Posterior vena cava (tissue), 2 donors: ENCODE measurements at places on chromosomes 5 and 9. TPM values are rescaled to one million over a fixed set of nuclear protein-coding genes. Genes with fewer than 3 reads are reported as not detected.
A peak's percentile ranks its signal among the peaks of the same experiment; 100 is the strongest.

- no peak for DNase-seq
These were observed 18.5 kb upstream of the RCL1 start for GRCh38 chr9:4774209-4774608.

DNA sequence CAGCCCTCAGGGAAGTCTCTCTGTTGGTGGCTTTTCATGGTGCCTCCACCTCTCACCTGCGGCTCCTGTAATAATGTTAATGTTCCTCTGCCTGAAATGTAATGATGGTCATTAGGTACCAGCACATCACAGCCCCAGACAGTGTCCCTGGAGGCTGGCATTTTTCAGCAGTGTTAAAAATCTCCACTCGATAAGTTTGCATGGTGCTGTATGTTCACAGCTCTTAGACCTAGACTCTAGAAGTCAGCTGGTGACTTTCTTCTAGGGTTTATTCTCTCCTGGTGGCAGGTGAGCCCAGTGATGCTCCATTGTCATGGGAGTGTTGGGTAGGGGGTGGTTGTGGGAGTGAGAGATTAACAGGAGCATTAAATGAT lies 53.1 kb downstream of the GPR107 start:
- DNase-seq, result no peak

DNA sequence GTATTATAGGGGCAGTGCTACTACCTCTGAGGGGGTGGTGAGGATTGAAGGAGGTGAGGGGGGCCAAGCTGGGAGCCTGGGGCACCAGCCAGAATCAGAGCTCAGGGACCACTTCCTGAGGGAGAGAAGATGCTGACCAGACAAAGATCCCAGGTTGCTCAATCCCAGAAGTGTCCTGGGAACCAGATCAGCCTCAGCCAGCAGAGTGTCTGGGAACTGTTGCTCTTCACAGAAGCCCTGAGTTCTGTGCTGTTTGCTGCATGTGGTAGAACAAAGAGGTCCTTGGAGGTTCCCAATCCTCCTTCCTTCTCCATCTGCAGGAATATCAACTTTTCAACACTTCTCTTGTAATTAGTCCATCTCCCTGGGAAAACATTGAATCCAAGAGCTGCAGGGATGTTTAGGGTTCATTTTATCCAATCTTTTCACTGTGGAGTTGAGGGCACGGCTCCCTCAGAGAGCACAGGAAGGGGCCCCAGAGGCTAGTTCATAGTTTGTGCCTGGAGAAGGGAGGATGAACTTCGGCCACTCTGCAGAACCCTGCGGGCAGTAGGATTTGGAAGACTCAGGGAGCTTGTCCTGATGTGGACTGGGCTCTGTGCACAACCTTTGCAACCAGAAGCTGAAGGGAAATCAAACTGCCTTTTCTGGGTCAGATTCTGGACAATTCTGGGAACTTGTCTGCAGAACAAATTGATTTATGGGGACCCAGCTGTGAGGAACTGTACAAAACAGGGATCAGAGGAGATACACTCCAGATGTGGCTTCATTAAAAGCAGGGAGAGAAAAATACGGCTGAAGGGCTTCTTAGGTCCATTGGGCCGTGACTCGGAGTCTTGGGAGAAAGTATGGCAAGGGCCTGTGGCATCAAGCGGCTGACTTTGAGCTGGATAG lies 57.1 kb downstream of the GALNT12 start:
- no peak for DNase-seq

DNA sequence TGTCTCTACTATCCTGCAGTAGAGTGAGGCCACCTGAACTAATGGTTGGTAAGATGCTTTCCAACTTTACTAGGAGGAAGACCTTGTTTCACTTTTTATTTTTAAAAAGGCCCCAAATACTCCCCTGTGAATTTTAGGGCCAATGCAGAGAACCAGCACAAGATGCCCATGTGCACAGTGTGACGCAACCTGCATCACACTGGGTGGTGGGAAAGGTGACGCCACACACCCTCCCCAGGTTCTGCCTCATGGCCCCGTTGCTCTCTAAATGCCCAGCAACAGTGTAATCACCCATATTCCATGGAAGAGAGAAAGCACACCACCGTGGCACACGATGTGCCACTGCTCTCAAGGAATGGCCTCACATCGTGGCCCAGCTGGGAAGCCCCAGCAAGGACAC lies 6.4 kb downstream of the SURF4 start:
- DNase-seq, result no peak

- DNase-seq, result no peak
These were observed 104.2 kb downstream of the MEF2C start for GRCh38 chr5:88778736-88779135.

INSL6 gene
- not detected for total RNA-seq

DNA sequence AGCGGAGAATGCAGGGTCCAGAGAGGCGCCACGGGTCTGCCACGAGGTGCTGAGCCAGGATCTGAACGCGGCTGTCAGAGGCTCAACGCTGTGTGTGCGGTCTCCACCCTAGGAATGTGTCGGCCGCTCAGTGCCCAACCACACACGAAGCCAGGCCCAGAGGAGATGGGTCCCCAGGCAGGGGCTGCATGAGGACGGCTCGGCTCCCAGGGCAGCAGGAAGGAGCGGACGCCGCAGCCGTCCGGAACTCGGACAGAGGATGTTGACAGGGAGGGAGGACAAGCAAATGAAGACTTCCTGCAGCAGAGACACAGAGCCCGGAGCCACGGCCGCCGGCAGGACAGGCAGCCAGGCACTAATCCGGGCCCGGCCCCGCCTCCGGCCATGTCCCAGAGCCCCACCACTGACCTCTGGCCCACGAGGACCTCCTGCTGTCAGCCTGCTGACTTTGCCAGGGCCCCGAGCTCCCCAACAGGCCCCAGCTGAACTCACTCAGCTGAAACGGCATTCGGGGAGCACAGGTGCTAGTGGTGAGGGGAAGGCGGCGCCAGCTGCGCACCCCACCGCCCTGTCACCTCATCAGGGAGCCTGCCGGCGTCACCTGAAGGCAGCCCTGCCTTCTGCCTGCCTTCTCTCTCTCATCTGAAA lies 12.7 kb downstream of the VAV2 start:
- DNase-seq, result peak; percentile 80

GRCh38 chr5:40386289-40386688 lies 293.4 kb upstream of the PTGER4 start:
- no peak for DNase-seq

- DNase-seq, result no peak
These were observed 53.5 kb downstream of the ZFR start for GRCh38 chr5:32390819-32391591.

DNA sequence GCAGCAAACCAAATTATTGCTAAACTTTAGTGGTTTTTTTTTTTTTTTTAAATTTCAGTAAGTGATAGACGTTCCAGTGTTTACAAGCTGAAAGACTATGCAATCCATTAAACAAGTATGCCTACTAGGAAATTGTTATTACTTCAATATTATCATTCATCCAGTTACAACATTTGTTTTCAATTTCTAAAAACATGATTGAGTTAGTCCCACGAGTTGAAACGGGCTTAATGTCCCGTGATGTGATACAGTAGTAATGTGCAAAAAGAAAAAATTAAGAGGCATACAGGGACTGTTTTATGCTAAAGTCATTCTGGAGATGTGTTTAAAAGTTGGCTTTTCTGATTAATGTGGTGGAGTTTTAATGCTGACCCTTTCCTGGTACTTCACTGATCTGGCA lies 550.3 kb upstream of the DMAC1 start:
- no peak for DNase-seq

DNA sequence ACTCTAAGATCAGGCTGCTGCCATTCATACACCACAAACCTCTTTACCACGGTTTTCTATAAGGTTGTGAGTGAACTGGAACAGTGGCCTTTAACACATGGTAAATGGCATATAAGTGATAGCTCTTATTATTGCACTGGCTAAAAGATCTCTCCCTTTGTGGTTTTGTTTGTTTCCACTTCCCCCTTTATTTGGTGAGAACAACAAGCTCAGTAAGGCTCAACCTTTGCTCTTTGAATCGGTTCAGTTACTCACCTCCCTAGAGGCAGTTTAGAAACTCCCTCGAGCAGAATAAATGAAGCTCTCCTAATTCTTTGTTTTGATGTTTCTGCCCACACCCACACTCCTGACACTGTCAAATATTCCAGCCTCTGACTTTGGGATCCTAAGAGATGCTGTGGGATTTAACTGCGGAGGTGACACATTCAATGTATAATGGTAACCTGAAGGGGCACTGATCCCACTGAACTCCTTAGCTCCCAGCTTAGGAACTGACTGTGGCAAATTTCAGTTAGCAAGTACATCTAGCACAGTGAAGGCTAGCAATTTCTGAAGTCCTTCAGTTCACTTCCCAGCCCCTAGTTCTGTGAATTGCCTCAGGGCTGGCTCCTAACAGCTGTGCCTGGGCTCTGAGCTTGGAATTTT lies 22.5 kb upstream of the RAD23B start:
- no peak for DNase-seq

DNA sequence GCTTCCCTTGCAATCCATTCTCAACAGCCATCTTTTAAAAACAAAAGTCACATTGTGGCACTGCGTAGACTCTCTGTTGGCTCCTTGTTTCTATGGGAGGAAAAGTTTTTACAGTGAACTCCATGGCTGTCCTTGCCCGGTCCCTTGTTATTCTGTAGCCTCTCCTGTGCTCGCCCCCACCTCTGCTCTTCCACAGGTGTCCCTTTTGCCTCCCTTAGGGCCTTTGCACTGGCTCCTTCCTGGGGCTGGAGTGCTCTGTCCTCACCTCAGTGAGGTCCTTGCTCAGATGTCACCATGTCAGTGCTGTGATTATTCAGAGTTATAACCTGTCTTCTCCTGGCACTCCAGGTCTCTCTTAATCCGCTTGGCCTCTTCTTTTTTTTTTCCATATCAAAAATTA lies 308.8 kb downstream of the DOCK8 start:
- no peak for DNase-seq

DNA sequence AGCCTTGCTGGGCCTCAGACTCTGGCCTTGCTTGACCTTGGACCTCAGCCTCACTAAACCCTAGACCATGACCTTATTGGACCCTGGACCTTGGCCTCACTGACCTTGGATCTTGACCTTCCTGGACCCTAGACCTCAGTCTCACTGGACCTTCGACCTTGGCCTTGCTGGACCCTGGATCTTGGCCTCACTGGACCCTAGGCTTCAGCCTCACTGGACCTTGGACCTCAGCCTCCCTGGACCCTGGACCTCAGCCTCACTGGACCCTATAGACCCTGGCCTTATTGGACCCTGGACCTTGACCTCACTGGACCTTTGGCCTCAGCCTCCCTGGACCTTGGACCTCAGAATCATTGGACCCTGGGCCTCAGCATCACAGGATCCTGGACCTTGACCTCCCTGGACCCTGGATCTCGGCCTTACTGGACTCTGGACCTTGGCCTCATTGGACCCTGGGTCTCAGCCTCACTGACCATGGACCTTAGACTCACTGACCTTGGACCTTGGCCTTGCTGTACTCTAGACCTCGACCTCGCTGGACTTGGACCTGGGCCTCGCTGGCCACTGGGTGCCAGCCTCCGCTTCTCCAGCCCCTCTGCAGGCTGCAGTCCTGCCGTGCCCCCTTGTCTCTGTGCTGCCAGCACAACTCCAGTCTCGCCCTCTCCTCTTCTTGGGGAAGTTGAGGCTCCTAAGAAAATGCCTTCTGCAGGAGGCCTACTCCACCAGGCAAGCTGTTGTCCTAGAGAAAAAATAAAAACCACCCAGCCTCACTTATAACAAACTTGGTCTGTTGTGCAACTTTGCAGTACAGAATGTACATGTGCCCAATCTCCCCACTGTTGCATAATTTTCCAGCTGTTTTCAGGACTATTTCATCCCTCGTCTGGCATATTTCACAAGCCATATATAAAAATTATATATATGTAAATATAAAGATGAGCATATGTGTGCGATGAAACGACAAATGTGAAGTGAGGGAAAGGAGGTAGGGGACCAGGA lies 11.0 kb upstream of the ADAMTS2 start:
- DNase-seq, result no peak

DNA sequence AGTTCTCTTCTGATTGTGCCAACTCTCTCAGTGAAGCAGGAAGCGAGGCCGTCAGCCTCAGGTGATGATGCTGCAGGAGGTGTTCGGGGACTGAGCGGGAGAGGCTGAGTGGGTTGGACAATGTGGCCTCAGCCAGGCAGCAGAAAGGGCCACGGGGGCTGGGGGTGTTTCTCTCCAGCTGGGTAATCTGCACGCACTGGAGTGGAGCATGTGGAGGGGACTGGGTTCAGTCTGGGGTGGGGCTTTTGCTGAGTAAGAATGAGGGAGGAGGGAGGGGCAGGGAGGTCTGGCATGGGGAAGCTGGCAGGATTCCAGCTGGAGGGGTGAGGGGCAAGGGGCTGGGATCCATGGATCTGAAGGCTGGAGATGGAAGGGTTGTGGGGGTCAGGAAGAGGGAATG lies 60.8 kb upstream of the PHYKPL start:
- peak; percentile 71 for DNase-seq

SHISAL2B gene
- total RNA-seq, result not detected

CCDC180 gene
- total RNA-seq, result 3.2 TPM

- DNase-seq, result no peak
These were observed 68.2 kb downstream of the THBS4 start for GRCh38 chr5:80103371-80103770.

PCDHB3 gene
- 1.3 TPM for total RNA-seq

- peak; percentile 58 for DNase-seq
These were observed 268.3 kb downstream of the GADD45G start for GRCh38 chr9:89872913-89873707.

DNA sequence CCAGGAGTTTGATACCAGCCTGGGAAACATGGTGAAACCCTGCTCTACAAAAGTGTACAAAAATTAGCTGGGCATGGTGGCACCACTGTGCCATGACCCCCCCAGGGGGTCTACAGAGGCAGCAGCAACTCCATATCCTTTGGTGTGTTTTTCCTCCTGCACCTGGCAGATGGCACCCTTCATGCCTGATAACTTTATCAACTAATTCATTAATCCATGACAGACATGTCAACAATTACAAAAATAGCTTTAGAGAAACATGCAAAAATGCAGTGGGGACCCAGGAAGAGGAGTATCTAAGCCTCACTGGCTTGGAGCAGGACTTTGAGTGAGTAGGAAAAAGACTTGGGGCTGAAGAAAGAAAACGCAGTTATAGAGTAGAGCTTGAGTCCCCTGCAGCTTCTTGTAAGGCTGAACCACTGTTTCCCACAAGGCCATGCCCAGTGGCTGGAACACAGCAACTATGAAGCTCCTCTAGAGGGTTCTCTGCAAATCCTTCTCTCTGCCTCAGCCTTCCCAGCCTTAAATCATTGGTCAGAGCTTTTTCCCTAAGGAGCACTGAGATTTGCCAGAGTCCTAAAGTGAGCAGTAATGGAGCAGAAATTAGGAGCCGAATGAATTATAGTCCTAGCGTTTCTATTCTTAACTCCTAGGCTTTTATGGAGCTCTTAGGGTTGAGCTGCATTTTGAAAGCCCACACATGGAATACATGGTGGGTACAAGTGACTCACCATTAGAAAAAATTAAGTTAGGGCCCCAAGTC lies 25.5 kb upstream of the B4GALT1 start:
- DNase-seq, result no peak

GRCh38 chr5:171355302-171355724 lies 32.3 kb upstream of the NPM1 start:
- no peak for DNase-seq

SLC22A5 gene
- total RNA-seq, result 7.4 TPM

- no peak for DNase-seq
These were observed 439.6 kb downstream of the CSNK1G3 start for GRCh38 chr5:123951582-123951977.
